HCT116 (cell line): ENCODE measurements at places on chromosomes 12 and 14.

- no peak for DNase-seq
Measured at GRCh38 chr14:35503646-35504045, 30.3 kb upstream of the INSM2 start.

DNA sequence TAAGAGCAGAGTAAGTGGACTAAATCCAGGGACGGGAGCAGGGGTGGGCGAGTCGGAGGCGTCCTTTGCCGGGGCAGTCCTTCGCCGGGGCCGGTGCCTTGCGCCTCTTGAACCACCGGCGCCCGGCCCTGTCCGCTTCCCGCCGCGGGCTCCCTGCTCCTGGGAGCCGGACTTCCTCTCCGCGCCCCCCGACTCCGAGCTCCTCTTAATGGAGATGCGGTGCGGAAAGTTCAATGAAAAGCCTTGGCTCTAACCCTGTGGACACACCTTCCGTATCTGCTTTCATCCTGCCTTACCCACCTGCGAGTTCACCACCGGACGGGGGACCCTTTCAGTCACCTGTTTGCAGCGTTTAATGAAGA lies 412 bp downstream of the FGFR1OP2 start:
- peak; percentile 3 for DNase-seq

DNA sequence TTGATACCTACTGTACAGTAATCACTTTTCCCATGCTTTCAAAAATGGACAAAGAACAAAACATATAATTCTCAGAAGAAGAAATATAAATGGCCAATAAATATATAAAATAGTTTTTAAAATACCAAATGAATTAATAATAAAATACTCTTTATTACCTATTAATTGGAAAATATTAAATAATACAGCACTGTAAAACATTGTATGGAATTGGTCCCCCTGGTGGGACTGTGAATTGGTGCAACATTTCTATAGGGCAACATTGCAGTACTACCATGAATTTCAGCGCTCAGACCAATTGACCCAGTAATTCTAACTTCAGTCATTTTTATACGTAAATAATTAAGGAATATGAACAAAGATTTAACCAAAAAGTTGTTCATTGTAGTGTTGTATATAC lies 162.6 kb downstream of the PELI2 start:
- no peak for DNase-seq

- DNase-seq, result no peak
Measured at GRCh38 chr12:22066310-22066709, 20.3 kb downstream of the CMAS start.

DNA sequence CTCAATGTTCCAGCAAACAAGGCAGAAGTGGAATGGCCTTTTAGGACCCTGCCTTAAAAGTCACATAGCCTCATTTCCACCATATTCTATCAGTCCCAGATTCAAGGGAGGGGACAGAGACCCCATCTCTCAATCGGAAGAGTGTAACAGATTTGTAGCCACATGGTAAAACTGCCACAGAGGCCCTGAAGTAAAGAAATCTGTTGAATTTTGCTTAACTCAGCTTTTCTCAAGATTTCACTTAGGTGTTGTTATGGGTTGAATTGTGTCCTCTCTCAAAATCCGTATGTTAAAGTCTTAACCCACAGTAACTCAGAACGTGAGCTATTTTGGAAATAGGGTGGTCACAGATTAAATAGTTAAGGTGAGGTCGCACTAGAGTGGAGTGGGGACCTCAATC lies 22.7 kb upstream of the CCDC60 start:
- no peak for DNase-seq

DNA sequence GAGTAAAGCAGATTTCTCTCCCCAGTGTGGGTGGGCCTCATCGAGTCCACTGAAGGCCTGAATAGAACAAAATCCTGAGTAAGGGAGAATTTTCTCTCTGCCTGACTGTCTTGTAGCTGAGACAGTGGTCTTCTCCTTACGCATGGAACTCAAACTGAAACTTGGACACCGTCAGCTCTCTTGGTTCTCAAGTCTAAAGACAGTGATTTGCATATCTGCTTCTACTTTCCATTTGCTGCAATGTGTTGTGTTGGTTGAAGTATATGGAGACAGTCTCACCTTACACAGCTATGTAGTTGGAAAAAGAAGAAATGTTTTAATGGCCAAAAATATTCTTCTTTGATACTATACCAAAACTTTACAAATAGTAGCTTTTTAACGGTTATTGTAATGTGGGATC lies 160.2 kb upstream of the LMNTD1 start:
- DNase-seq, result no peak

- DNase-seq, result no peak
Measured at GRCh38 chr14:93137864-93138263, 22.1 kb upstream of the ITPK1 start.

- no peak for DNase-seq
Measured at GRCh38 chr14:34093883-34094282, 143.0 kb upstream of the EGLN3 start.

DNA sequence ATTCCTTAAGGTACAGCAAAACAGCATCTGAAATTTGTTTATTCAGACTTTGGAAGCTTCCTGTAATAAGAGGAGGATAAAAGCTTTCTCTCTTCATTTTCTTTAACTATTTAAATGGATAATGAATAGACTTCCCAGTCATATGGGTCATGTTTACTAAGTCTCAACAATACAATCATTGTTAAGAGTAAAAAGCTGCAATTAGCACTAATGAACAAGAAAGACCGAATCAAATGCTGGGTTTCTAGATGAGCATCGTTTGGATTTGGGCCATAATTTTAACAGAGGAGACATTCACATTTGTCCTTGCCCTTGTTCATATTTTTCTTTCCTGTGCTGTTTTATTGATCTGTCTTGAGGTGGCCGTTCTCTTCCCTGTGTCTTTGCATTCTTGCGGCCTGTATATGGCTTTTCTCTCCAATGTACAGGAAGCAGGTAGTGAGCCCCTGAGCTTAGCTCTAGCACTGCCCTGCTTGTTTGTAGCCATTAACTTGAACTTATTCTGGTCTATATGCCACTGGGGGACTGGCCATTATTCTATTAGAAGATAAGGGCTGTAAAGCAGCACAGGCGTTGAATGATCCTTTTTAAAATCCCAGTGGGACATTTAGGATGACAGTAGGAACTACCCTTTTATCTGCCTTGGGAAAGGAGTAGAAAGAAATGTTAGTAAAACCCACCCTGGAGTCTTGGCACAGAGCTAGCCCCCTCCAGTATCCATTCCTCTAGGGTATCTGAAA lies 34.6 kb downstream of the ABHD12B start:
- no peak for DNase-seq

DNA sequence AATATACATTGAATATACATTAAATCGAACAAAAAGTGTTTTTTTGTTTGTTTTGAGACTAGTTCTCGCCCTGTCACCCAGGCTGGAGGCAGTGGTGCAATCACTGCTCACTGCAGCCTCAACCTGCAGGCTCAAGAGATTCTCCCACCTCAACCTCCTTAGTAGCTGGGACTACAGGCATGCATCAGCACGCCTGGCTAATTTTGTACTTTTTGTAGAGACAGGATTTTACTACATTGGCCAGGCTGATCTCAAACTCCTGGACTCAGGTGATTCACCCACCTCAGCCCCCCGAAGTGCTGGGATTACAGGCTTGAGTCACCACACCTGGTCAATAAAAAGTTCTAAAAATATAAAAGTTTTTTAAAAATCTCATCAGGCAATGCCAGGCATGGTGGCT lies 10.2 kb upstream of the RNF212B start:
- no peak for DNase-seq

DNA sequence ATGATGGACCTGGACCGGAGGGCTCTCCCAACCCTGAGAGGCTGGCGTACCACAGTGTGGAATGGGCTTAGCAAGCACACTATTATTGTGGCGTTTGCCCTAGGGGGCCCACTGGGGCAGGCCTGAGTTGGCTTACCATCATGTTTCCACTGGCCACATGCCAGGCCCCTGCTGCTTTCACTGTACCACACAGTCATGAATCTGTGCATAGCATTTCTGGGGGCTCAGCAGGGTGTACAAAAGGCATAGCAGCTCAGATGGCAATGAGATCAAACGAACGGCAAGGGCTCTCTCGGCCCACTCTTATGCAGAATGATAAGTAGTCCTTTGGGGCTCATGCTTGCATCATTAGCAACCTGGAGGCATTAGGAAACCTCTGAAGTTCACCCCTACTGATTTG lies 137.0 kb upstream of the HIF1A start:
- DNase-seq, result no peak

- DNase-seq, result no peak
Measured at GRCh38 chr12:67457778-67458665, 188.9 kb downstream of the CAND1 start.

GRCh38 chr14:67994531-67994930 lies 175.0 kb downstream of the RAD51B start:
- no peak for DNase-seq

- no peak for DNase-seq
Measured at GRCh38 chr14:51539571-51540037, 112.1 kb upstream of the FRMD6 start.

- DNase-seq, result no peak
Measured at GRCh38 chr12:2410496-2410895, 357.7 kb downstream of the CACNA1C start.
